ENCODE measurements at places on chromosomes 7 and 10.

DNA sequence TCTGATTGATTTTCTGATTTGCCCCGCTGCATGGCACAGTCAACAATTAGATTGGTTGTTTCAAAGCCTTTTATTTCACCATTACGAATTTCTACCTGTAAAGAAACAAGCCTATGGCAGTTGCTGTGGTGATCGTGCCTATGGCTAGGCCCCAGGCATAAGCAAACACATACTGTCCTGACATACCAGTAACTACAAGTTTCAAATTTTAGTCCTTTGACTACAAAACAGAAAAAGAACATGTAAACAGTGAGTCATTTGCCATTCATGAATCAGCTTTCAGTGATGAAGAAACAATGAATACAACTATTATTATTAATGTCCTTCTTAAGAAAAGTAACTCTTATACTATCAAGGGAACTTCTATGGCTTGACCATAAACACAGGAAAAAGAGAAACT lies 168.0 kb upstream of the LRRN3 start:
- no peak for DNase-seq

GRCh38 chr7:123329988-123330643 lies 130.3 kb upstream of the SLC13A1 start:
- no peak for DNase-seq

- no peak for DNase-seq
Measured at GRCh38 chr7:138565451-138566114, 105.5 kb downstream of the TRIM24 start.

DNA sequence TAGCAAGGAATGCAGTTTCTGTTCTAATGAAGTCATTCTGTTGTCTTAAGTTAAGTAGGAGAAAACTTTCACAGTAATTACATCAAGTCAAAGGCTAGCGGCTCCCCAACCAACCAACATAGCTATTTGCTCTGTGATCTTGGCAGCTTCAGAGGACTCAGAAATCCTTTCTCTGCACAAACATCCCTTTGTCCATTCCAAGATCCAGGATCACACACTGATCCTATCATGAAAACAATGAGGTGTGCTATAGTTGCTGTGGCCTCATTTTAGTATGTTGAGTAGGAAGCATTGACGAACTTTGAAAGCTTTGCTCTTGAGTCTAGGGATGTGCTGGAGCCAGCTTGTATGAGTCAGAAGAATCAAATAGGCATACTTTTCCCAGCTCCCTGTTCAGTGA lies 218.2 kb upstream of the PRSS58 start:
- no peak for DNase-seq

- DNase-seq: no peak
Measured at GRCh38 chr7:41964183-41964753, 261.4 kb upstream of the INHBA start.

DNA sequence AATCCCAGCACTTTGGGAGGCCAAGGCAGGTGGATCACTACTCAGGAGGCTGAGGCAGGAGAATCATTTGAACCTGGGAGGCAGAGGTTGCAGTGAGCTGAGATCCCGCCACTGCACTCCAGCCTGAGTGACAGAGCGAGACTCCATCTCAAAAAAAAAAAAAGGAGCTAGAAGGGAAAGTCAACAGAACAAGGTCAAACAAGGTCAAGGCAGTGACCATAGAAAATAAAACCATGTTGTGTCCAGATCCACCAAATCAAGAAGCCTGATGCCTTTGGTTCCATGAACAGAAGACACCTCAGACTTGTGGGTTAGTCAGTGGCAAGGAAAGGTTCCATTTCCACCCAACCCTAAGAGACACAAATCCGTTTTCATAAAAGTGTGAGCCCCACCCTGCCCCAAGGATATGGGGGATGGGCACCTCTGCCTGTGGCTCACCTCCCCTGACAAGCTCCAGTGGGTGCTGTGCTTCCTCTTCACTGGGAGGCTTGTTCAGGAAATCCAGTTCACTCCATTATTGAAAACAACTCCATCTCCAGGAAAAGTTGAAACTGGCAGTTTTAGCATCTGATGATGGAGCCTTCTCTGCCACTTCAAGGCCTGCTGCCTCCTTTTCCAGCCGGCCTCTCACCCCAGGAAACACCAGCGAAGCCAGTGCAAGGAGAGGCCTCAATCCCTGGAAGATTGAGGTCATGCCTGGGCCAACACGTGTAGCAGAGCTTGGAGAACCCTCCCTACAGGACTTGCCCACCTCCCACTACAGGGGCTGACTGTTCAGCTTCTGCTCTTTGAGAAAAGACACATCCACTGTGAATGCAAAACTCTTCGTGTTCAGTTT lies 152.9 kb downstream of the NRF1 start:
- DNase-seq: no peak

- DNase-seq: no peak
Measured at GRCh38 chr7:94303118-94303517, 91.6 kb upstream of the COL1A2 start.

- DNase-seq: no peak
Measured at GRCh38 chr7:122692769-122693309, 6.1 kb downstream of the RNF133 start.

- DNase-seq: no peak
Measured at GRCh38 chr7:90387470-90388240, 15.6 kb upstream of the CLDN12 start.

DNA sequence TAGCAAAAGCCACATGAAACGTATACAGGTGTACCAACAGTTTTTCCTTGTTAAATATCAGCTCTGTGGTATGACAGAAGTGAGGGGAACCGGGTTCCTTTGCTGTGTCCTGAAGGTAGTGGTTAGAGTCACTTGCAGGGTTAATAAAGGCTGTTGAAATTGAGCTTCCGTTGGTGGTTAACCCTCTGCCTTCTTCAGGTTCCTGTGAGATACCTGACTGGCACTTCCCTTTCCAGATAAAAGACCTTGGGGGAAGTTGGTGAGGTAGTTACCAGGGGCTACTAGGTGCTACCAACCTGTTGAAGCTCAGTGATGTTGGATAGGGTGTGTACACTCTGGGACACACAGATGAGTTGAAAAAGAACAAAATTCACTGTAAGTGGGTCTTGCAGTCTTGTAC lies 384.1 kb downstream of the GATA3 start:
- peak; percentile 68 for DNase-seq

DNA sequence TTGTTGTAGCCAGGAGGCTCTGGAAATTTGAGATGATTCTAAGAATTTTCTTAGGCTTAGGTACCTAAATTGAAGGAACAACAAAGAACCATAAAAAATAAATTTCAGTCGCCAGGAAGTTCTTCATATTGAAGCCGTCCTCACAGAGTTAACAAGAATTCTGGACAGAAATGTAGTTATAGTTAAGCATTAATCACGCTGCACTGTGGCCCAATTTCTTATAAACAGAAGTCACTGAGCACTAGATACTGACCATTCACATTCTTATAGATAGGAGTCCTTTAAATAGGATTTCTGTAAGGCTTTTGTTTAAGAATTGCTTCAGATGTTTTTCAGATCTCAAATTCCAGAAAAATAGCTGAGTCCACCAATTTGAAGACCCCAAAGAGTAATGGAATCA lies 256.2 kb upstream of the PITRM1 start:
- no peak for DNase-seq

DNA sequence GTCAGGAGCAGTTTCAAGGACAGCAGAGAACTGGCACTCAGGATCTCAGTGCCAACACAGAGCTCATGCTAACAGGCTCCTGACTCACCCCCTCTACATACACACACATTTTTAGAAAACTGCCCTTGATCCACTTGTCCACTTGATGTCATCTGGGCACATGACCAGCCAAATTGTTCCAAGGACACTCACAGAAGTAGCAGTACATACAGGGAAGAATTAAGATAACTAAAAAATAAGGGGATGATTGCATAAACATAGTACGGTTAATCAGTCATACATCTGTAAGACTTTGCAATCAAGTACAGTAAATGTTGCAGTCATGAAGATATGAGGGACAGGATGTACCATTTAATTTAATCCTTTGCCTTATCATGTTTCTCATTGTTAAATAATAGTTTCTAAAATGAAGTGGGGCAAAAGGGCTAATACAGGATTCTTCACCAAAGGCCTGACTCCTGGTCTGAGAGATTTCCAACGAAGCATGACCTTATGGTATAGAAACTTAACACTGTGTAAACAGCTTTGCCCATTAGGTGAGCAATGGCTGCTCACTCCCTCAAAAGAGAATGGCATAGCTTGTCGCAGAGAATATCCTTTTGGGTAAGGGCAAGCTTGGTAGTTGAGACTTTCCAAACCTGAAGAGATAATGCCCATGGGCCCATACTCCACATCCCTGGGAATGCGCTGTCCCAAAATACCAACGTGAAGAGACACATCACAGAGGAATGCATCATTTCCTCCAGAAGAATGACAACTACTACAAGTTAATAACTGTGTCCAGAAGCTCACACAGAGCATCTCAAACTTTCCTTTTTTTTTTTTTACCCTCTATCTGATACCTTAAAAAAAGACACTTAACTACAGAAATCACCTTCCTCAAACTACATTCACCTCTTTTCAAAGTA lies 94.1 kb downstream of the ARMH3 start:
- no peak for DNase-seq

All from CD4-positive, alpha-beta memory T cell (primary cell).